ENCODE measurements at places on chromosomes 3 and 15.

GRCh38 chr15:95624616-95625361 is 705.7 kb upstream of the NR2F2 start:
- no peak for DNase-seq

GRCh38 chr3:152290374-152290773 is 21.6 kb downstream of the MBNL1 start:
- no peak for DNase-seq

DNA sequence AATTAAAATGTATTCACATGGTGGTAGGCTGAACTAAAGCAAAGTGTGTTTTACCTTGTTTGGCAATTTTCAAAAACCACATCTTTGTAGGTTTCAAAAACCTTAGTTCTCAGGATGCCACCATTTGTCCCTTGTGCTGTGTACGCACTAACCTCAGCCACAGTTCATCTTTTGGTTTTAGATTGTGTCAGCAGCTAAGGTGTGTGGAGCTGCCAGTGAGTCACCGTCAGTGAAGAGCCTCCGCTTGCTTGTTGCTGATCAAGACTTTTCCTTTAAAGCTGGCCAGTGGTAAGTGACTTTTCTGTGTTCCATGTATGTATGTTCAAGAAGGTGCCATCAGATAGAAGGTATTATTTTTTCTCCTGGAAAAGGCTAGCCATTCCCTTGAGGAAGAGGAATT is 21.1 kb downstream of the OXNAD1 start:
- DNase-seq, result no peak

DNA sequence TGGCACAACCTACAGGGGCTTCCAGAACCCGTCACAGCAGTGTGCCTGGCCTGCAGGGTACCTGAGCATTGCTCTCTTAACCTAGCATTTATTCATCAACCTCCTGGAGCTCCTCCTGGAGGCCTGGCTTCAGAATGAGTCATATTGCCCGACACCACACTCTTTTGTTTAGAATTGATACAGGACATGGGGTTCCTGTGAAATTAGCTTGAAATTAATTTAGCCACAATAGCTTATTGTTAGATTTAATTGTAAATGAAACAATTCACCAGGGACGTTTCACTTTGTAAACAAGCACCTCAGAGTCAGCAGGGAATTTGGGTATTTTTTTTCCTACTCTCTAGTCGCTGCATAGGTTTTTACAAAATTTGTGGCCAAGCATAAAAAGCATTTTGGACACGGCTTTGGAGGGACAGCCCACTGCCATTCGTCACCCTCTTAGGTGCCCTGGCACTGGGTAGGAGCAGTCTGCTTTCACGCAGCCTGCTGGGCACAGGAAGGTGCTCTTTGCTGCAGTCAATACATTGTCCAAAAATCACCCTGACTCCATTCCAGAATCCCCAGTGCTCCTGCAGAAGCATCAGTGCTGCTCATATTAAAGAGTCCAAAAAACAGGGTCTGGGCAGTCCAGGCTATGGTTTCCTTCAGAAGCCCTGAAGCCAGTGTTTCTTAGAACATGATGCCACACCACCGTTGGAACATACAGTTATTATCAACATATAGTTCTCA is 60.8 kb upstream of the MEF2A start:
- DNase-seq, result no peak
